Sigmoid colon (tissue), 7 donors: ENCODE measurements at places on chromosomes 16 and 17. TPM values are rescaled to one million over a fixed set of nuclear protein-coding genes. Genes with fewer than 3 reads are reported as not detected.

DNA sequence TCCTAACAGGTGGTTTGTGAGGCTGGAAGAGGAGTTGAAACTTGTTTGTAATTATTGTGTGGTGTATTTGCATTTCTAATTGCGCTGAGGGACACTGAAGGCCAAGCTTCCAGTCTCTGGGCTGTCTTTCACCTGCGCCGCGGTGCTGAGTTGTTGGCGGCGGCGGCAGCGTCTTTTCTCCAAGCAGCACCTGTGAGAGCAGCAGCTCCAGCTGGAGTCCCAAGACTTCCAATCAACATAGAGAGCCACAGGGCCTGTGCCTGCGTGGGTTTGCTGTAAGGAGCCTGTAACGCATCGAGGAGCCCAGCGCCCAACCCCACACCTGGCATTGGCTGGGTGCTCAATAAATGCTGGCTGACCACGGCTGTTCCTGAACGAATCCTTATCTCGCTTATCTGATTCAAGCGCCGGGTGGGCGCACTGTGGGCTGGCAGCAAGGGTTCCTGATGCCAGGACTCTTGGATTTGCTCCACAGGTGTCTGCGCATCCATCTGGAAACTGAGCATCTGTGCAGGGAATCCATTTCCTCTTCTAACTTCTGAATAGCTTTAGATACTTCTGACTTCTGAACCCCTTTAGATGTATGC is 138.1 kb downstream of the ASIC2 start:
- DNase-seq = no peak

DNA sequence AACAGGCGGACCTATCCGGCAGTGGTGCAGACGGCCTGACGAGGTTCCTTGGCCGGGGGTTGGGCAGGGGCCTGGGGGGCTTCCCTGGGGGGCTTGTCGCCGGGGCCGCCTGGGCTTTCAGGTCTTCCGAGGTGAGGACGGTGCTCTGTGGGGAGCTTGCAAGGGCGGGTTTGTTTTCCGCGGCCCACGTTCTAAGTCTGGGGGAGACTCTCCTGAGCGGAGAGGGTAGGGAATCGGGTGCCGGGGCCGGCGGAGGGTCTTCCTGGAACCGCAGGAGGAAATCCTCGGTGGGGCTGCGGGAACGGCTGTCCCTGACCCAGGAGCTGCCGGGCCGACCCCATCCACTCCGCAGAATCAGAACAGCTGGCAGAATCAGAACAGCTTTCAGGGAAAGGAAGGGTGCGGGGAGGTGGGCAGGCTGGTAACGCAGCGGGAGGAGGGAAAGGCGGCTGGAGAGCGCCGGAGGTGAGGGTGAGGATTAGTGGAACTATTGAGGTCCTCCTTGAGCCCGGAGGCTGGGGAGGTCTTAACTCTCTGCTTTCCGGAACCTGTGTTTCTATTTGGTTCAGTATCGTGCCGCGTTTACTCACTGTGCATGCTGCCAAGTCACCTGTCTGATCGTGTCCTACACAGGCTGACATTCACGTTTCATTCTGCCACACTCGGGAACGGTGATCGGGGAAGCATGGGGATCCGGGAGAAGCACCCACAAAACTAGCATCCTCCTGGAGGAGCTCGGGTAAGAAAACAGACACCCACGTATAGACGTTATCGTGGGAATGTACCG is 28.9 kb downstream of the CPSF4L start:
- DNase-seq = peak; percentile 70

The PIGS gene
- total RNA-seq = 17.2 TPM

The ZG16 gene
- 1.4 TPM for total RNA-seq

The PKMYT1 gene
- total RNA-seq = not detected

The SLC4A1 gene
- total RNA-seq = not detected

The CES1 gene
- total RNA-seq = 51.5 TPM

GRCh38 chr17:29111816-29112499 is 68.2 kb downstream of the MYO18A start:
- DNase-seq = peak; percentile 80

GRCh38 chr16:28011223-28011622 is 52.3 kb downstream of the GSG1L start:
- DNase-seq = no peak

DNA sequence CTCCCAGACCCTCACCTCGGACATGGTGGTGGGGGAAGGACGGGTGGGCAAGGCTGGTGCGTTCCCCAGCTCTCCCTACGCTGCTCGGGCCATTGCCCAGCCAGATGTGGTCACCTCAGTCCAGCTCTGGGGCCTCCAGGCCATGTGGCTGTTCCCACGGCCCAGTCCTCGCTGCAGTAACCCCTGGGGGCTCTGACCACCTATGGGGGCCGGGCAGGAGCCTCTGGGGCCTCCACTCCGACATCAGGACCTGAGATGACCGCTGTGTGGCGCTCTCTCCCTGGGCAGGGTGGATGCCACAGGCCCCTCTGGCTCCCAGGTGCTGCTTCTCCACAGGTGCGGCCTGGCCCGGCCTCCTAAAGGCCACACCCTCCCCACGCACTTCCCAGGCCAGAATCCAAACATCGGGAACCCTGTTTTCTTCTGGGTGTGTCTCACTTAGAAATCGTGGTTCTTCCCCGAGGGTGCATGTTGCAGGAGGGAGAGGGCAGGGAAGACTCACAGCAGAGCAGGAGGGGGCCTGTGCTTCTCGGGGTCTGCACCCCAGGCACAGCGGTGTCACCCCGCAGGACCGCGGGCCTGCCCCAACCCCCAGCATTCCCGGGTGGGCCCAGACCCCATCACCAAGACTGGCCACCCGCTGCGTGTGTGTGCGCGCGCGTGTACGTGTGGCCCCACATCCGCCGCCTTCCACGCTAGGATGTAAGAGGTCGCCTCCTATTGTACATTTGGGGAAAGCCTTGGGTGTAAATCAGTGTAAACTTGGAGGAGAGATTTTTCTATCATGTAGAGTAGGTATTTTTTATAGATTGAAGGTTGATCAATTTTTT is 5.9 kb upstream of the CAPN15 start:
- DNase-seq = no peak

DNA sequence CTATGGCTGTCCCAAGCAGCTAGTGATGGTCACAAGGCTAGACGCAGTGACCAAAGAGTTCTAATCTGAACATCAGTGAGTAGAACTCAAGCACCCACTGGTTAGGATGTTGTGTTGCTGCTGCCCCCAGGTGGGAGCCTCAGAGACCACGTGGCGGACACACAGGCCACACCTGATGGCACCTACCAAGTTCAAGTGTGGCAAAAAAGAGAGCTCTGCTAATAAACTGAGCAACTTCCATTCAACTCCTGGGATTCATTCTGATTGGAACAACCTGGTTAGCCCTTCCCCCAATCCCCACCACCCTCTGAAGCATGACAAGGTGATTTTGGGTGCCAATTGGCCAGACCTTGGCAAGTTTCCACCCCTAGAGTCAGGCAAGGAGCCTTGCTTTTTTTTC is 3.5 kb upstream of the LCMT1 start:
- no peak for DNase-seq

DNA sequence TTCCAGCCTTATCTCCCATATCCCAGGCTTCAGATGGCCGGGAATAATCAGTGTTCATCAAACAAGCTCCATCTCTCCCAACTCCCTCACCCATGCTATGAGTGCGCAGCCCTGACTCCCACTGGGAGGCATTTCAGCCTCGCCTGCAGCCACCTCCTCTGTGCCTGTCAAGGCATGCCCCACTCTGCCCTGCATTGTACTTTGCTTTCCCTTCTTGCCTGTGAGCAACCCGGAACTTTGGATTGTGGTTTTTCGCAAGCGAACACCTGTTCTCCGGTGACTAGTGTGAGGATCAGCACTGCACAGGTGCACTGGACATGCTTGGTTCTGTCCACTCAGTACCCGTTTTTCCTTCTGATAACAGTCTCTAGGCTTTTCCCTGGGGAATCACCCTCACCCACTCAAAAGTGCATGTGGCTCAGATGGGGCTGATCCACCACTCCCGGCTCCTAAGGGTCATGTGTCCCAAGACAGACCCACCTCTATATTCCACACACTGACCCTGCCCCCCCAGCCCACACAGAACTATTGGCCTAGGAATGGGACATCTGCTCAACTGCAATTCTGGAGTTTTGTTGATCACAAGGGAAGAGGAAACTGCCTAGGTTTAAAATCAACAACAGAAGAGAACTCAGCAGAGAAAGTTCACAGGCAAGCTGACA is 9.1 kb downstream of the CHST6 start:
- DNase-seq = no peak

GRCh38 chr16:66369055-66369592 is 2.6 kb downstream of the CDH5 start:
- no peak for DNase-seq
